ENCODE measurements at places on chromosomes 11 and 22.

DNA sequence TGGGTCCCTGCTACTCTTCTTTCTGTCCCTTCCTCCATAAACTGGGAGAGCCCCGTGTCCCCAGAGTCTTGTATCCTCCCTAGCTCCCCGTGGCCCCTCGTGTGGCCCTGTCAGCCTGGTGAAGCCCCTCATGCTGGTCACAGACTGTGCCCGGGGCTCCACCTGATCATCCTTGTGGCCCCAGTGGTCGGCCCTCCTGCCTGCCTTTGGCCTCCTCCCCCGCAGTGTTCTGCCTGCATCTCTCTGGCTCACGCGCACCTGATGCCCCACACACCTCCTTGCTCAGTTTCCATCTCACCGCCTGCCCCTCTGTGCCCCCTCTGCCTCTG, 1.2 kb upstream of the CABP2 start:
- DNase-seq = no peak

DNA sequence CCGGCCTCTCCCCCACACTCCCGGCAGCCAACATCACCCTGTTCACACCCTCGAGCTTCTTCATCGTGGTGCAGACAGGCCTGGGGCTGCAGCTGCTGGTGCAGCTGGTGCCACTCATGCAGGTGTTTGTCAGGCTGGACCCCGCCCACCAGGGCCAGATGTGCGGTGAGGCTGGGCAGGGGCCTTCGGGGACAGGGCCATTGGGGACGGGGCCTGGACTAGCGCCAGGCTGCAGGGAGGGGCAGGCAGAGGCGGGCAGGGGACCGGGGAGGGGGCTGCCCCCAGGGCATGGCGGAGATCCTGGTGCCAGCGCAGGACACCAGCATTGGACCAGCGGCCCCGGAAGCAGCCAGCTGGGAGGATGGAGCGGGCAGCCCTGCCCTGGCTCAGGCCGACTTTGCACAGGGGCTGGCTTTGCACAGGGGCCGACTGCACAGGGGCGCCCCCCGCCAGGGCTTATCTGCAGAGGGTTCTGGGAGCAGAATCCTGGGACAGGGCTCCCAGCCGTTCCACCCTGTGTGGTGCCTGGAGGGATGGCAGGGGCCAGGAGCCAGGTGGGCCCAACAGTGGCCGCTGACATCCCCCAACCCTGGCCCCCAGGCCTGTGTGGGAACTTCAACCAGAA, 8.6 kb downstream of the MUC5B start:
- no peak for DNase-seq

GRCh38 chr11:102936864-102937509, 18.5 kb downstream of the MMP13 start:
- no peak for DNase-seq

DNA sequence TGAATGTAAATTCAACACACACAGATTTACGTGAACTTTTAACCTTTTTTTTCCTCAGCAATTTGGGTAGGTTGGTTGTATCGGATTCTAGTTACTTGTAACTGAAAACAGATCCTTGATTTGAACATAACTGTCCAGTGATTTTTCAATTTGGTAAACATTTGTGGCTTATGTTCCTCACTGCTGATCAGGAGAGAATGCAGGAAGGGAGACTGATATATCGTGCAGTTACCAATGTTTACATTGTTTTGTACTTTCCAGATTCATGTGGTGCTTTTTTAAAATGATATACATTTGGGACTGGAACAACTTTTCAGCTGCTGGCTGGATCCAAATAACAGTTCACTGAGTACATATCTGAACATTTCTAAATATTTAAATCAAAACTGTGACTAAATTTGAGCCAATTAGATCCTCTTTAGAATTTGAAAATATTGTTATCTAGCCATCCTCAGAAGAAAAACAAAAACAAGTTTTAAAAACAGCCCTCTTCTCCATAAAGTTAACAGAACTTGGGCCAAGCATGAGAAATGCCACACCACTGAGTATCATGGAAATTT, 84.3 kb upstream of the MTMR2 start:
- no peak for DNase-seq

GRCh38 chr11:21650961-21651360, 541.9 kb upstream of the ANO5 start:
- DNase-seq = no peak

- DNase-seq = no peak
Observed at GRCh38 chr11:134252346-134253187, 585 bp downstream of the THYN1 start.

- DNase-seq = no peak
Observed at GRCh38 chr22:35024364-35024692, 41.6 kb upstream of the ISX start.

DNA sequence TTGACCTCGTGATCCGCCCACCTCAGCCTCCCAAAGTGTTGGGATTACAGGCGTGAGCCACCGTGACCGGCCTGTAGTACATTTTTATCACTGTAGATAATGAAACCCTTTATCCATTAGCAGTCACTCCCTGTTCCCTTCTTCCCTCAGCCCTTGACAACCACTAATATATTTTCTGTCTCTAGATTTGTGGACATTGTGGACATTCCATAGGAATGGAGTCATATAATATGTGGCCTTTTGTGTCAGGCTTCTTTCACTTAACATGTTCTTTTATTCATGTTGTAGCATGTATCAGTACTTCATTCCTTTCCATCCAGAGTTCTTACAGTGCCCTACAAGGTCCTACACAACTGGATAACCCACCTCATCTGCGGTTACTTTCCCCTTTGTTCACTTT, 30.5 kb downstream of the RRM1 start:
- no peak for DNase-seq

GRCh38 chr22:35582861-35583670, 34.1 kb downstream of the MB start:
- no peak for DNase-seq

DNA sequence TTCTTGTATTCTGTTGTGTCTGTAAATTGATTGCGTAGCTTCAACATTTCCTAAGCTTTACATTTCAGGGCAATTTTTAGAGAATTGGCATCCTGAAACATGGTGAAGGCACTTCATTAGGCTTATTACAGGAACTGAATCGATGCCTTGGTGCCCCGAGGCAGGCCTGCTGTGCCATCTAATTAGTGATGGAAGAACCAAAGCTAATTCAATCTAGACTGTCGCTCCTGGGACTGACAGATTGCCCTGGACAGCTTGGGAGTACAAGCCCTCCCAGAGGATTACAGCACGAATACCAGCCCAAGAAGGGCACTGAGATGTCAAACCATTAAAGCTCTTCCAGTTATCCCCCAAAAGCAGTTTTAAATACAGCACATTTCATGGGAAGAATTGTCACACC, 243.2 kb upstream of the ZC3H12C start:
- no peak for DNase-seq

DNA sequence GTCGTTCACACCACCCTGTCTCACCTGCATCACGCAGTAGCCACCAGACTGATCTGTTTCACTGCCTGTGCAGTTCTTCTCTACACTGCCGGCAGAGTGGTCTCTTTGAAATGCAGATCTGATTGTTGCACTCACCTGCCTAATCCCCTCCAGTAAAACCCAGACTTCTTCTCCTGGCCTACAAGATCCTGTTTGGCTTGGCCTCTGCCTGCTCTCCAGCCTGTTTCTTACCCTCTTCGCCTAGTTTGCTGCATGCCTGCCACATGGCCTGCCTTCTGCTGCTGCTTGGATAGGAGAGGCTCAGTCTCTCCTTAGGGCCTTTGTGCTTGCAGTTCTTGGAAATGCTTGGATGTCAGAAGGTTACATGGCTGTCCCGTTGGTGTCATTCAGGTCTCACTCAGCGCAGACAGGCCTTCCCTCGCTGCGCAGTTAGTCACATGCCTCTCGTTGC, 42.0 kb downstream of the PACS1 start:
- no peak for DNase-seq

DNA sequence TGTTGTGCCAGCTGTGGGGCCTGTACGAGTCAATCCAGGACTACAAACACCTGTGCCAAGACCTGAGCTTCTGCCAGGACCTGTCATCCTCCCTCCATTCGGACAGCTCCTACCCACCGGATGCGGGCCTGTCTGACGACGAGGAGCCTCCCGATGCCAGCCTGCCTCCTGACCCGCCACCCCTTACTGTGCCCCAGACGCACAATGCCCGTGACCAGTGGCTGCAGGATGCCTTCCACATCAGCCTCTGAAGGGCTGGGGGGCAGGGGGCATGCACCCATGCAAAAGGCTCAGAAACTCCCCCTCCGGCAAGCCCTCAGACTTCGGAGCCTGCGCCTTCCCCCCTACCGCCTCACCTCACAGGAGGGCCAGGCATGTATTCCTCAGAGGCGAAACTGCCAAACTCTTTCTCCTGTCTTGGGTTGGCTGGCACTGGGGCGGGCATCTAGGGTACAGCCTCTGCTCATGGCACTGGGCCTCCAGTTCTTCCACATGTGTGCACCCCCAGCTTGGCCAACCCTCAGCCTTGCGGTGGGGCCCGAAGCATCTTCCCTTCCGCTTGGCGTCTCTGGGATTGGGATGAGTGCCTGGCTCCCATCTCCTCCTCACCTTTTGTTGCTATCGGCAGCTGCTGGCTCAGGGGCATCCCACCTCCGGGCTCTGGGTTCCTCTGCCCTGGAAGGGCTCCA, 1.2 kb downstream of the FAM89B start:
- DNase-seq = no peak

- DNase-seq = no peak
Observed at GRCh38 chr11:24819006-24819405, 322.2 kb downstream of the LUZP2 start.
